ENCODE measurements at places on chromosomes 6 and 20.

GRCh38 chr20:19628570-19629134, 129.4 kb upstream of the RIN2 start:
- DNase-seq: peak; percentile 25

GRCh38 chr6:105817961-105818360, 268.2 kb upstream of the PRDM1 start:
- no peak for DNase-seq

GRCh38 chr20:60695226-60696000, 556.6 kb upstream of the CDH4 start:
- DNase-seq: no peak

DNA sequence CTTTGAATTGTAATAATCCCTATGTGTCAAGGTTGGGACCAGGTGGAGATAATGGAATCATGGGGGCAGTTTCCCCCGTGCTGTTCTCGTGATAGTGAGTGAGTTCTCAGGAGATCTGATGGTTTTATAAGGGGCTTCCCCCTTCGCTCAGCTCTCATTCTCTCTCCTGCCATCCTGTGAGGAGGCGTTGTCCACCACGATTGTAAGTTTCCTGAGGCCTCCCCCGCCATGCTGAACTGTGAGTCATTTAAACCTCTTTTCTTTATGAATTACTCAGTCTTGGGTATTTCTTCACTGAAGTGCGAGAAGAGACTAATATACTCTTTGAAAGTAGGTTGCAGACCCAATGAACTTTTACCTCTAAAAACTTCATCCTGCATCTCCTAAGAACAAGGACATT, 39.2 kb upstream of the KCNG1 start:
- no peak for DNase-seq

GRCh38 chr6:20681243-20681684, 147.0 kb downstream of the CDKAL1 start:
- no peak for DNase-seq

DNA sequence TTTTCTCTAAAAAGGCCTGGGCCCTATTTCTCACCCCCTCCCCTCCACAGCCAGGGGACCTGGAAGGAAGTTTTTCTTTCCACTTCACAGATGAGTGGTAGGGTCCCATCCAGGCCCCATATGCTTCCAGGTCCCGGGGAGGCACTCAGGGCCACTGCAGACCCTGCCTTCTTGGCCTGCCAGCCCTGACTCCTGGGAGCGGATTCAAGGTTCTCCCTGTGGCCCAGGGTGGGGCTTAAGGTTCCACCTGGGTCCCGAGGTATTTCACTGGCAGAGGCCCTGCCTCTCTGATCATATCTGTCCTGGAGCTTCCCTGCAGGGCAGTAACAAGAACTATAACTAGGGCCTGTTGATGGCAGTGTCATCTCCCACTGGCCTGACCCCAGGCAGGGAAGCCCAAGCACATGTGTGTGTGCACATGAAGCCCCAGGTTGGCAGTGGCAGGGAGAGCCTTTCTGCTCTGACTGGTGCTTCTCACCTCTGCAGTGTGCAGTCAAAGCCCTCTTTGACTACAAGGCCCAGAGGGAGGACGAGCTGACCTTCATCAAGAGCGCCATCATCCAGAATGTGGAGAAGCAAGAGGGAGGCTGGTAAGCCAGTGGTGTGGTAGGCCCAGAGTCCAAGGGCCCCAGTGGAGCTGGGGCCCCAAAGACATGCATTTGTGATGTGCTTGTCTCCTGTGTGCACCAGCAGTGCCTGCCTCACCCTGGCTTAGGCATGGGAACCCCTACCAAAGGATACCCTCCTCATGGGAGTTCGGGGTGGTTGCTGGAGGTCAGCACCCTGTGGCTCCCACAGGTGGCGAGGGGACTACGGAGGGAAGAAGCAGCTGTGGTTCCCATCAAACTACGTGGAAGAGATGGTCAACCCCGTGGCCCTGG, 31.2 kb downstream of the PLCG1 start:
- DNase-seq: no peak

- DNase-seq: no peak
These were observed 47.8 kb upstream of the PKHD1 start for GRCh38 chr6:52135217-52135616.

DNA sequence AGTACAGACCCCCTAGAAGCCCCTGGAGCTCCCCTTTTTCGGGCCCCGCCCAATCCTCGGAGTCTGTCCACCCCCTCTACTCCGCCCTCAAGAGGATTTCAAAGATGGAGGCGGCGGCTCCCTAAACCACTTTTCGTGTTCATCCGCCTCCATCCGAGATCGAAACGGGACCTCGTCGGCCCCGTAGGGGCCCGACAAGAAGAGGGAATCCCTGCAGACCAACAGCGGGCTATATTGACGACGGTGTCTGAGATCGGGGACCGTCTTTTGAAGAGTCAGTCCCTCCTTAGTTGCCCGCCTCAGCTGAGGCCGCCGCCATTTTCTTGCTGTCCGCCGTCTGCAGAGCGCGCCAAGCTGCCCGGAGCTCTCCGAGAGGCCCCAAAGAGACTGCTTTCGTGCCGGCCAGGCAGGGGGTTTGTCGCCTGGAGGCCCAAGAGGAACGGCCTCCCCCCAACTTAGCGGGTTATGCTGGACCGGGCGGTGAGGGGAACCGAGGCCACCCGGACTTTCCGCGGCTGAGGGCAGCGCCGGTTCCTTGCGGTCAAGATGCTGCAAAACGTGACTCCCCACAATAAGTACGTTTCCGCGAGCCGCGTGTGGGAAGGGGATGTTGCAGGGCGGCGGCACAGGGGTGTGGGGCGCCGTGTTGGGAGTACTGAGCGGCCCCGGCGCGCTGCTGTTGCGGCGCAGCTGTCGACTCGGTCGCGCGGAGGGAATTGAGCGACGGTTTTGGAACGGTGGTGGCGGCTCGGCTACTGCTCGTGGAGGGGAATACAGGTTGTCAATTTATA, 4.2 kb downstream of the BRD2 start:
- no peak for DNase-seq

GRCh38 chr6:156804402-156804801, 27.2 kb downstream of the ARID1B start:
- no peak for DNase-seq

DNA sequence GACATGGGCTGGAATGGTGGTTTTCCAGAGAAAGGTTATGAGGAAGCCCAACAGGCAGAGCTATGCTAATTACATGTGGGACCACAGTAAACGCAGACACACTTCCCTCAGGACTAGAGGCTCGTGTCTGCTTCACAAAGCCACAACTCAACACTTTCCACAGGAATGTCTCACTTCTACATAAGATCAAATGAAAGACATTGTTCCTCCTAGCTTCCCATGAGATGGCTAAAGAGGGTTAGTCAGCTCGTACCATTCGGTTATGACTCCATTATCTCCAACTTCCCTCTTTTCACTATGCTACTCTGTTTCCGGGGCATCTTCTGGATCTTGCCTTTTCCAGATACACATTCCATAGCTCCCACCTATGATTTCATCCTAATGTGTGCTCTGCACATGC, 29.1 kb upstream of the ZC3H12D start:
- no peak for DNase-seq

GRCh38 chr6:152049502-152049901, 242.0 kb downstream of the ESR1 start:
- no peak for DNase-seq

DNA sequence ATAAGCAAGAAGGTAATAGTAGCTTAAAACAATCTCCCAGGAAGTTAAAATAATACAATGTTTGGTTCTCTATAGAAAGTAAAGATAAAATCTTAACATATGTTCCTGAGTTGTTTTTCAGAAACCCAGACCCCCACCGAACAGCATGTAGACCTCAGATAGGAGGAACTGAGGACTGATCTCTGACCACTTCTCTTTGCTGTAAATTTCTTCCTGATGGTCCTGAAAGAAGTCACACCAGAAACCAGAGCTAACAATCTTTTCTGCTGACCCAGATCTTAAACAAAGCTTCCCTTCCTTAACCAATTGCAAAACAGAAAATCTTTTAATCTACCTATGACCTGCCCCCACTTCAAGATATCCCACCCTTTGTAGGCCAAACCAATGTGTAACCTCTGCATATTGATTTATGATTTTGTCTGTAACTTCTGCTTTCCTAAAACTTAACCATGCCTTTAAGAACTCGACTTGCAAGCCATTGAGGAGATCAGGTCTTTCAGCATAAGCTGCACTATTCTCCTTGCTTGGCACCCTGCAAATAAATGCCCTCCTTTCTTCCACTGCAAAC, 21.9 kb upstream of the BEND6 start:
- DNase-seq: no peak

DNA sequence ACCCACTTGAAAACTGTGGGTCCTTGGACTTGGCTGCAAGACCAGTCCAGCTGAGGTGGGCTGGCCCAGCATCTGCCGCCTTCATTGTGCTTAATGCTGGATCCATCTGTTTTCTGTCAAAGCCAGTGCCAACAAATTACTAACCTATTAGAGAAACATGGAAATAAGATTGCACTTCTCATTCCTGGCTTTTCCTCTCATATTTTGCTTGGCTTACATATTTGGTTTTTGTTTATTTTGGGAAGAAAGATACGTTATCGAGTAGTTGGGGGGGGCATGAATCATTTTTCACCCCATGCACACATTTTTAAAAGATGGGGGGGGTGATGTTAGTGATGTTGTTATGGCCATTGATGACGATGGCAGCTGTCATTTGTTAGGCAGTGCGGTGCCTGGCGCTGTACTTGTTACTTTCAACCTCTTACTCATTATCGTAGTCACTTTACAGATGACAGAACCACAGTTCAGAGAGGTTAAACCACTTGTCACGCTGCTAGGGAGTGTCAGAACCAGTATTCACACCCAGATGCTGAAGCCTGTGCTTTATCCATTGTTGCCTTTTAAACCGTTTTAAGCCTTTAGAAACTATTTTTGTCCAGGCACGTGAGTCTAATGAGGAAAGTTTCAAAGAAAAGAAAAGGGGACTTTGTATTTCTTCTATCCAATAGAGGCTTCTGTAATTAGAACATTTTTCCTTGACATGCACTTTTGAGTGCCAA, 180.0 kb downstream of the TMEM242 start:
- DNase-seq: no peak

GRCh38 chr6:87074101-87074621, 20.7 kb downstream of the CGA start:
- DNase-seq: no peak

- DNase-seq: no peak
These were observed 73.5 kb upstream of the NFATC2 start for GRCh38 chr20:51616060-51616459.

GRCh38 chr20:50592282-50593004, 82.3 kb downstream of the PTPN1 start:
- no peak for DNase-seq

GRCh38 chr20:7010527-7010926, 243.0 kb downstream of the BMP2 start:
- no peak for DNase-seq

DNA sequence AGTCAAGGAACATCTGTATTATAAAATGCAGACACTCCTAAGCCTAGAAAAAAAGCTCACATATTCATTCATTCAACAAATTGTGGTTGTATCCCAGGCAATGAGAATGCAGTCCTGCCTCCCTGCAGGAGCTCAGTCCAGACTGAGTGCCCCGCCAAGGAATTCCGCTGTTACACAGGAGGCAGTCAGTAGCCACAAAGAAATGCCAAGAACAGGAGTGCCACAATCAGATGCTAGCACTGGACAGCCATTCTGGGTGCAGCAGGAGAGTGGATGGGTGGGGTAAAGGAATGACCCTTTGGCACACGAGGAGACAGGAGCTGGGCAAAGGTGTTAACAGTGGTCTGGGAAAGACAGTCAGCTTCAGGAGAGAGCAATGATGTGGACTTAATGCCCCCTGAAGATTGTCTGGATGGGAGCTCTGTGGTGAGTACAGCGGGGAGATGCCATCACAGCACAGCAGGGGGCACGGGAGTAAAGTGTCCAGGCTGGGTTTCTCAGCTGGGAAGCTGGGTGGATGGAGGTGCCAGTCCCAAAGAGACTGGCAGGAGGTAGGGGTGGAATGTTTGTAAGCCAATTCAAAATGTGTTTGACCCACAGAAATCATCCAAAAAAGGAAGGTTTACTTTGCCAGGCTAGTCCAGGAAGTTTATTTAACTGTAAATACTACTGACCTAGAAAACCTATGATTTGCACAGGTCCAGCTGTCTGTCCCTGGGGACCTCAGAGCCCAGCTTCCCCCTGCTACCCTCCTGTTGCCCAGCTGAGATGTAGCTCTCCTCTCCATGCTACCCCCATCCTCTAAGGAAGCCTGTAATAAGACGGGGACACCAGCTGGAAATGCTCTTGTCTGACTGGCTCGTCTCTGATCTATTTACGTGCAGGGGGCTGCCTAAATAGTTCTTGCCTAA, 84.1 kb downstream of the SLC23A2 start:
- no peak for DNase-seq

GRCh38 chr6:136761227-136761922, 30.9 kb downstream of the MAP3K5 start:
- DNase-seq: no peak

- DNase-seq: no peak
These were observed 9.9 kb downstream of the PSMA7 start for GRCh38 chr20:62133051-62133845.

DNA sequence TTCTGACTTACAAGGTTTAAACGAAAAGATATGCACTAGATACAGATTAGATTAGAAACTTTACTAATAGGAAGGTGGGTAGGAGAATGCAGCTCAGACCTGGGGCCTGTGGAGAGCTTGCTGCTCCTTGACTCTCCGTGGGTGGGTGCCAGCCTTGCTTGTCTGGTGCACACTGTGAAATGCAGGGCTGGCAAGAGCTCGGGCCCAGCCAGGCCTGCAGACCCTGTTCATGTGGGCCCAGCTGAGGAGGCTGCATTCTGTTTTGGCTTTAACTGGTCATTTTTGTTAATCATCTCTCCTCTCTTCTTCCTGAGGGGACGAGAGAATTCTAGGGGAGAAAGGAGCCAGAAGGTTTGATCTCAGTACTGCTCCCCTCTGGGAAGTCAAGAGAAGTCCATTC, 325.4 kb downstream of the QKI start:
- no peak for DNase-seq

GRCh38 chr6:136160250-136160649, 89.9 kb downstream of the MTFR2 start:
- no peak for DNase-seq

DNA sequence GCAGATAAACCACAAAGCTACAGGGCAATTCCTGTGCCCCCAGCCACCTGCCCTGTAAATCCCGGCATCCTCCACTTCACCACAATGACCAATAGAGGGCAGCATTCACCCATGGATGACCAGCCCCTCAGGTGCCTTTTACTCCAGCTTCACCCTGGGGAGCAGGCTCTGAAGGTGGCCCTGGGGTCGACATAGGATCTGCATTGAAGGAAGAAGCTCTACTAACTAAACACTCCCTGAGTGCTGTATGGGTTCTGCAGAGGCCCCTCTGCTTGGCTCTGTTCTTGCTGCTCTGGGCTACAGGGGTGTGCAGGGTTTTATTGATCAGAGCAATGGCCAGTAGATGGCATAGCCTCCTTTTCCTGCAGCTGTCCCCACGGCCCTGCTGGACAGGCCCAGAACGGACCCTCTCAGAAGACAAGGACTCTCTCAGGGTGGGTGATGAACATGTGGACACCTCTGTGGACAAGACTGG, 20.3 kb downstream of the CST4 start:
- no peak for DNase-seq

DNA sequence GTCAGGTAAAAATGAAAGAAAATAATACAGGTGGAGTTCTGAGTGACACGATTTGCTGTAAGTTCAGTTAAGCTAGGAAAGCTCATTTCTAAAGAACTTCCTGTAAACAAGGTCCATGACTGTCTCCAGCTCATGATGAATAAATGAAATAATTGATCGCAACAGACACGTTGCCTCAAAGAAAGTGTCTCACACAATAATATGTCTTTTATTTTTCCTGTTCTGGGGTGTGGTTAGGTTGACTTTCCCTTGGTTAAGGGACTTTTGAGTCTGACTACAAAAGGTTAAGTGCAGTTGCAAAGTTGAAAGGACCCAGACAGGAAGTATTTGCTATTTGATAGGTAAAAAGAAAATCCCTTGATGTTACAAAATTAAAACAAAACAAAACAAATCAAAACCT, 304.2 kb upstream of the PRDM1 start:
- no peak for DNase-seq
